ENCODE measurements at places on chromosomes 5 and 9.

DNA sequence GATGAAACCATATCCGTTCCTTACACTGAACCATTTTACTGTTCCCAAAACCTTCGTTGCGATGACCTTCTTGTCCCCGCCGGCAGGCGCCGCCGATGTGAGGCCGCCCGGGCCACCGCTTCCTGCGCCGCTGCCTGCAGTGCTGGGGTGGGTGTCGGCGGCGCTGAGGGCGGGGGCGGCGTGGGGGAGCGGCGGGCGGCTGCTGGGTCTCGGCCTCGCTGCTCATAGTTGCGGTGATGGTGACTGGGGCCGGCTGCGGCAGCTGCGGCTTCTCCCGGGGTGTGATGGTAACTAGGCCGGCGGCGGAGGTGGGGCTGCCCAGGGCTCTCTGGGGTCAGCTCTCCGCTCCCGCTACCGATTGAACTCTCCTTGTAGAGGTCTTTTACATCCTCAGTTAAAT lies 14.1 kb upstream of the OR2S2 start:
- peak; percentile 10 for DNase-seq

- no peak for DNase-seq
Measured at GRCh38 chr5:118777189-118777736, 211.1 kb downstream of the DTWD2 start.

DNA sequence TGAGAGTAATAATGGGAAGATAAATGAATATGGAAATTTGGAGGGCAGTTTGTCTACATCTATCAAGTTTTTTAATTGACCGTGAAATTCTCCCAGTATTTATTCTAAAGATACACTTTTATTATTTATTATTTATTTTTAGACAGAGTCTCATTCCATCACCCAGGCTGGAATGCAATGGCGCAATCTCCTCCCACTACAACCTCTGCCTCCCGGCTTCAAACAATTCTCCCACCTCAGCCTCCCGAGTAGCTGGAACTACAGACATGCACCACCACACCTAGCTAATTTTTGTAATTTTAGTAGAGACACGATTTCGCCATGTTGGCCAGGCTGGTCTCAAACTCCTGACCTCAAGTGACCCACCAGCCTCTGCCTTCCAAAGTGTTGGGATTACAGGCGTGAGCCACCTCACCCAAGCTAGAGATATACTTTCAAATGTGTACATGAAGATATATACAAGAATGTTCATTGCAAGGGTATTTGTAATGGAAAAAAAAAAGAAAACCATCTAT lies 97.7 kb upstream of the SLC12A2 start:
- DNase-seq = no peak

DNA sequence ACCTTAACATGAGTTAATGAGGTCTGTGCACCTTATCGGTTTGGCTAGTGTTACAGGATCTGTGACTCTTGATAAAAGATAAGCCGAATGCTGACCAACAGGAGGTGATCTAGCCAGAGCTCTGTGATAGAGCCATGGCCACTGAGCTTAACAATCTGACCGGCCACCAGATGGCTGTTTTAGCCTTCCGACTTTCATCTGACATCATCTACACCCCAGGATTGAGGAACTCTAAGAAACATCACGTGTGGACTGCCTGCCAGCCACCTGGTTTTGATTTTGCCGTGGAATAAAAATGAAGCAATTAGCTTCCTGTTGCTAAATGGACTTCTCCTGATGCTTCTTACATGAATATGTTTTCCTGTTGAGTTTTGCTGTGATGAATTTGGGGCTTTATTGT lies 281.3 kb downstream of the CEMIP2 start:
- peak; percentile 31 for DNase-seq
